ENCODE measurements at places on chromosomes 13 and 19.
A peak's percentile ranks its signal among the peaks of the same experiment; 100 is the strongest.

GRCh38 chr13:23020246-23020843 lies 160.4 kb upstream of the SGCG start:
- DNase-seq, result no peak

DNA sequence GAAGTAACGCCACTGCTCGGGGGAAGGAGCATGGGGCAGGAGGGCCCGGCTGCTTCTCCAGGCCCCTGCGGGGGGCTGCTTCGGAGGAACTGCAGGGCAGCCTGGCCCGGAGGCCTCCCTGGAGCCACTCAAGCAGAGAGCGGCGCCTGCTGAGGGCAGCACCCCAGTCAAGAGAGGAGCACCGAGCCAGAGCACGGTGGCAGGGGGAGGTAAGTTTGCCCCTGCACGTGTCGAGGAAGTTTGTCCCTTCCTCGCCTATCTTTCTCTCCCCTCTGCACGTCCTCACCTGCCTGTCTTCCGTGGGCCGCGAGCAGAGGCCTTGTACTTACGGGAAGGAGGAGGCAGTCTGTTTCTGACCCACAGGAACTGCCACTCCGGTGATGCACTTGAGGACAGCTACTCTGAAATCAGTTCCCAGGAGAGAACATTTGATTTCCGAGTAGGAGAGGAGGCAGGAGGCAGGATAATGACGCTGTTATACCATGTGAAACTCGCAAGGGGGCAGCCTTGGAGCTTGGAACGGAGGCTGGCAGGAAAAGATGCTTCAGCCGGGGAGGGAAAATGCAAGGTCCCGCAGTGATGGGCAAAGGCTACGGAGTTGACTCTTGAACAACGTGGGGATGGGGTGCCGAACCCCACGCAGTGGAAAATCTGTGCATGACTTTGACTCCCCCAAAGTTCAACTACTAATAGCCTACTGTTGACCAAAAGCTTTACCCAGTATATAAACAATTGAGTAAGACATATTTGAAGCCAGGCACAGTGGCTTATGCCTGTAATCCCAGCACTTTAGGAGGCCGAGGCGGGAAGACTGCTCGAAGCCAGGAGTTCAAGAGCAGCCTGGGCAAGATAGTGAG lies 5.0 kb downstream of the FFAR1 start:
- DNase-seq, result peak; percentile 59

DNA sequence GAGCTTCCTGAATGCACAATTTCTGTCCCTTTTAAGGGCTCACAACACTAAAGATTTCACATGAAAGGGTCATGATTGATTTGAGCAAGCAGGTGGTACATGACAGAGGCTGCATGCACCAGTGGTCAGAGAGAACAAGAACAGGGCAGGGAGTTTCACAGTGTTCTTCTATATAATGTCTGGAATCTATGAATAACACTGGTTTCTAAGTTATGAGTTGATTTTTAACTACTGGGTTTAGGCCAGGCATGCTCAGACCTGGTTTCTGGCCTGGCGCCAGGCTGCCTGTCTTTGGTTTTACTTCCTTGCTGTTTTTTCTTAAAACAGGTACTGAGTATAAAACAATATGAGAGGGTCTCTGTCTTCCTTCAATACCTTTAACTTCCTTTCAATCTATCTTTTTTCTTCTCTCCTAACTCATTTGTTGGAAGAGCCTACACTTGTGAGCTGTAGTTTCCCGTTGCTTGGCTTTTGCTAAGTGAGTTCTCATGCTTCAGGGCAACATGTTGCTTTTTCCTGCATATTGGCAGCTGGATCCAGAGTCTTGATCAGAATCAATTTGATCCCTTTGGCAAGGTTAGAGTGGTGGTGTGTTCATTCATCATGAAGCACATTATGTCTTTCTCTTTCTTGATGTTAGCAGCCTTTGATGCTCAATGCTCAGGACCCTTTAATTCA lies 38.5 kb upstream of the FGF14 start:
- no peak for DNase-seq

- no peak for DNase-seq
Observed at GRCh38 chr13:73286177-73286576, 227.4 kb downstream of the KLF5 start.

- DNase-seq, result peak; percentile 47
Observed at GRCh38 chr13:40667622-40667978, 1.2 kb upstream of the FOXO1 start.

- no peak for DNase-seq
Observed at GRCh38 chr19:36225219-36225892, 10.4 kb downstream of the ZNF146 start.

- no peak for DNase-seq
Observed at GRCh38 chr13:62631124-62631523, 1215.5 kb upstream of the PCDH20 start.

GRCh38 chr19:11380653-11381537 lies 3.2 kb downstream of the EPOR start:
- DNase-seq, result peak; percentile 96

- peak; percentile 76 for DNase-seq
Observed at GRCh38 chr19:13841086-13841961, 35.6 kb upstream of the NANOS3 start.

DNA sequence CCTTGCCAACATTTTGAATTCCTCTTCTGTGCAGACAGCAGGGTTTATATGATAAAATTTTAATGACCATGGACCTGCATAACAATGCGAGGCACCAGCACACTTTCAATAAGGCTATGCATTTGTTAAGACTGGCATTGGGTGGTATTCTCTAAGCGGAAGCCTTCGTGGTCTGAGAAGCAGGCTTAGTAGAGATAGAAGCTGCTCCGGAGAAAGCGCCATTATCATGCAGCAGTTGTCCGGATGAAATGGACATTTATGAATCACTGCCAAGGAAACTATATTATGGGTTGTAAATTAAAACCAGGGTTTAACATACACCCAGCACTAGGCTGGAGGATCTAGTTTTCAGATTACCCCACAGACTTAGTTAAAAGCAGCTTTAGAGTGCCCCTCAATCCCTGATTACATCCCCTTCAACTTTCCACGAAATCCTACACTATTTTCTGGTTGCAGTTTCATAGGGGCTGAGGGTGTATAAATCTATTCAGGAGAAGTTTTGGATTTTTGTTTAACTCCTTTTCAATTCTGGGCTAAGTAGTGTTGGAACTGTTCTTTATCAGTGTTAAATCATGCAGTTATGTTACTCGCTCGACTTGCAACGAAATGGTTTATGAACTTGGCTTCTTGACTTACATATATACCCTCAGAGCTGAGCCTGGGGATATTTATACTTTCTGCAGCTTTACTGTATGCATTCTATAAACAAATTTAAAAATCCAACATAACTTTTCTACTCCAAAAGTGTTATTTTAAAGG lies 193.3 kb downstream of the PCDH9 start:
- no peak for DNase-seq

DNA sequence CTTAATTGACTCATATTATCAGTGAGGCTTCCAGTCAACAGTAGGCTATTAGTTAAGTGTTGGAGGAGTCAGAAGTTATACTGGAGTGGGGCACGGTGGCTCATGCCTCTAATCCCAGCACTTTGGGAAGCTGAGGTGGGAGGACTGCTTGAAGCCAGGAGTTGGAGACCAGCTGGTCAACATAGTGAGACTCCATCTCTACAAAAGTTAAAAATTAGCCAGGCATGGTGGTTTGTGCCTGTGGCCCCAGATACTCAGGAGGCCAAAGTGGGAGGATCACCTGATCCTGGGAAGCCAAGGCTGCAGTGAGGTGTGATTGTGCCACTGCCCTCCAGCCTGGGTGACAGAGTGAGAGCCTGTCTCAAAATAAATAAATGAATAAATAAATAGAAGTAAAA lies 53.2 kb downstream of the COMP start:
- DNase-seq, result no peak

DNA sequence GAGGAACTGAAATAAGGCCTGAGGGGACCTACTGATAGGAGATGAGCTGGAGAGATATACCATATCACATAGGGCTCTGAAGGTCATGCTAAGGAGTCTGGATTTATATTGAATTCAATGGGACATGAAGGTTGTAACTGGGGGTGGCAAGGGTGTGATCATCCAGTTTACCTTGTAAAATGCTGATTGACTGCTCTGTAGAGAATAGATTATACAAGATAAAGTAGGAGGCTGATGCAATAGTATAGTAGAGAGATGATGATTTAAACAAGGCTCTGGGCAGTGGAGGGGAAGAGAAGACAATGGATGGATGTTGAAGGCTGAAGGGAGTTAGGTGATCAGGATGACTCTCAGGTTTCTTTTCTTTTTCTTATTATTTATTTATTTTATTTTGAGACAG lies 18.0 kb upstream of the PAN3 start:
- no peak for DNase-seq

DNA sequence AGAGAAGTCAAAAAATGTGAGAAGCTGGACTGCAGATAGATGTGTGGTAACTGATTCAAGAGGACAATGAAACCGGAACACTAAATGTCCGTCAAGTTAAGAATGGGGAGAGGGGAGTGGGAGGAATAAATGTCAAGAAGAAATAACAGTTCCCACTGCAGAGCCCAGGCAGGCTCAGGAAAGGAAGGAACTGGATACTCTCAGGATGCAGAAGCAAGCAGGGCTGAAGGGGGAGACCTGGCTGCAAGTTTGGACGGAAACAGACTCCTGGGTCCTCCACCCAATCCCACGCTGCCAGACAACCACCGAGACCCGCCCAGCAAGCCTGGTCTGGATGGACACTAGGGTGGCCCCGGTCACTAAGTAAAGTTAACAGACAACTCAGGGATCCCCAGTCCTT lies 18.1 kb downstream of the TUBGCP3 start:
- DNase-seq, result no peak

- no peak for DNase-seq
Observed at GRCh38 chr19:29088761-29089160, 124.2 kb downstream of the UQCRFS1 start.

GRCh38 chr13:69959046-69959445 lies 148.6 kb upstream of the ATXN8OS start:
- no peak for DNase-seq

GRCh38 chr13:91145571-91146205 lies 201.8 kb upstream of the MIR17HG start:
- DNase-seq, result no peak

GRCh38 chr13:114069376-114070097 lies 62.9 kb downstream of the RASA3 start:
- DNase-seq, result no peak

- DNase-seq, result no peak
Observed at GRCh38 chr19:54530866-54531265, 28.2 kb downstream of the LAIR2 start.

DNA sequence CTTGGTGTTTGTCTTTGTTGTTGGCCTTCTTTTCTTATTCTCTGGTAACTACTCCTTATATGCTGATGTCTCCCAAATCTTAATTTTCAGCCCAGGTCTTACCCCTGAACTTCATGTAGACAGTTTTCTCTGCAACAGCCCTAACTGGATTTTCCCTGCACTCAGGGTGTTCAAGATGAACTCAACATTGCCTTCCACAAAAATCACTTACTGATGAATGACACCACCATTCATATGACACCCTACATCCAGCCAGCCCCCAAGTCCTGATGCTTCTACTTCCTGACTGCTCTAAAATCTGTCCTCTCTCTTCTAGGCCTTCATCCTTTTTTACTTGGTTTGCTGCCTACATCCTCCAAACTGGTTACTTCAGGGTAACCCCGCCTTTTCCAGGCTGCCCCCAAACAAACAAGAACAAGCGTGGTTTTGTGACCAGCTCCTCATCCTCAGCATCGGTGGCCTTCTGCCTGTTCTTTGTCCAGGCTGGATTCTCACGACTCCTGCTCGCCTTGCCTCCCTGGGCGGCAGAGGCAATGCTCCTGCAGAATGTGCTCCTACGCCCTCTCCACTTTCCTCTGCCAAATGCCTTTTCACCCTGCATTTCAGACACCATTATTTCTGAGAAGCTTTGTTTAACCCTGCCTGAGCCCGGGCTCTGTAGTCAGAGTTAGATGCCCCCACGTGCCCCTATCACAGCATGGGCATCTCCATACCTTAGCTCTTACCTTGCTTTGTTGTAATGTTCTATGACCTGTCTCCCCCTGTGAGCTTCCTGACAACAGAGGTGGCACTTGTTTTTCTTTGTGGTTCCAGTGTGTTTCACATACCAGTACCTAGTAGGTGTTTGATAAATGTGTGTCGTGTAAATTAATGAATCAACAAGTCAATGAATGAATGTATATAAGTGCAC lies 61.8 kb downstream of the WDFY2 start:
- DNase-seq, result no peak

GRCh38 chr19:42155796-42156195 lies 23.6 kb upstream of the POU2F2 start:
- DNase-seq, result no peak

DNA sequence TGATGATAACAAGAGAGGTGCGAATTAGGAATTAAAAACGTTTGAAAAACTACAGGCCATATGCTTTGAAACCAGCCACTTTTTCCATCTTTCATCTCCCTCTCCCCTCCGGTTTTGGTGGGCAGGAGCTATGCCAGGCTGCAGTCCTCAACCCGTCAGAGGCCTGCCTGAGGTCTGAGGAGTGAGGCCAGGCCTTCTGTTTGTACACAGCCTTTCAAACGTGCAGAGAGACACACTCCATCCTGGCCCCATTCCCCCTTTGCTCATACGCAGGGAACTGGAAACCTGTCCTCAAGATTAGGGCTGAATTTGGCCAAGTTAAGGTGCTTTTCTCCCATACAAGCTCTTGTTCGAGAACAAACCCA lies 74.5 kb downstream of the ZIC5 start:
- DNase-seq, result no peak

GRCh38 chr13:94674609-94675348 lies 37.6 kb downstream of the SOX21 start:
- no peak for DNase-seq

GRCh38 chr19:50003254-50003788 lies 21.9 kb downstream of the VRK3 start:
- no peak for DNase-seq

GRCh38 chr13:76091076-76091475 lies 454.9 kb downstream of the LMO7 start:
- DNase-seq, result no peak

- no peak for DNase-seq
Observed at GRCh38 chr19:3512562-3513228, 6.6 kb downstream of the FZR1 start.

DNA sequence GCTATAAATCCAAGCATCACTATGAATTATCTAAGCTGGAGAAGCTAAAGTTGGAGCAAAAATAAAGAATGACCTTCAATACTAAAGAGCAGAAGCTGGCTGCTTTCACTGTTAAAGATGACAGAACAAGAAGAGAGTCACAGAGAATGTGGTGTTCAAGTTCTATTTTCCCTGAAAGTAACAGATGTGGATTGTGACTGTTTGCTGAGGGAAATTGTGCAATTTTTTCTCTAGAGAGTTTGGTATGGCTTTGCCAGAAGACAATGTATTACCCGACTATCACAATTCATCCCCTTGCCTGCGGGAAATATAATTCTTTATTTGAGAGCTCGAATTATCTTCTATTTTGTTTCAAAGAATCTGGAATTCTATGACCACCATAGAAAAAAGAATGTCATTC lies 83.1 kb downstream of the TNFSF13B start:
- DNase-seq, result no peak

GRCh38 chr13:35477386-35477946 lies 977 bp upstream of the MAB21L1 start:
- no peak for DNase-seq

- DNase-seq, result no peak
Observed at GRCh38 chr19:2469102-2469914, 6.6 kb upstream of the GADD45B start.

GRCh38 chr13:44240611-44241145 lies 132.9 kb upstream of the SERP2 start:
- no peak for DNase-seq

GRCh38 chr13:101018720-101019119 lies 344.1 kb upstream of the TMTC4 start:
- no peak for DNase-seq

Data from Right ventricle myocardium superior (tissue), 1 donor.